NCI-H446 (cell line): ENCODE measurements at places on chromosomes 6 and 20.

GRCh38 chr6:146910611-146911010 lies 293.6 kb upstream of the STXBP5 start:
- DNase-seq = no peak

- no peak for DNase-seq
Observed at GRCh38 chr6:1623769-1624057, 14.0 kb downstream of the FOXC1 start.

- no peak for DNase-seq
Observed at GRCh38 chr20:47691625-47692024, 93.7 kb downstream of the SULF2 start.

- no peak for DNase-seq
Observed at GRCh38 chr20:64232794-64233193, 22.8 kb upstream of the PCMTD2 start.

GRCh38 chr20:56430461-56430860 lies 18.4 kb downstream of the CASS4 start:
- DNase-seq = no peak

DNA sequence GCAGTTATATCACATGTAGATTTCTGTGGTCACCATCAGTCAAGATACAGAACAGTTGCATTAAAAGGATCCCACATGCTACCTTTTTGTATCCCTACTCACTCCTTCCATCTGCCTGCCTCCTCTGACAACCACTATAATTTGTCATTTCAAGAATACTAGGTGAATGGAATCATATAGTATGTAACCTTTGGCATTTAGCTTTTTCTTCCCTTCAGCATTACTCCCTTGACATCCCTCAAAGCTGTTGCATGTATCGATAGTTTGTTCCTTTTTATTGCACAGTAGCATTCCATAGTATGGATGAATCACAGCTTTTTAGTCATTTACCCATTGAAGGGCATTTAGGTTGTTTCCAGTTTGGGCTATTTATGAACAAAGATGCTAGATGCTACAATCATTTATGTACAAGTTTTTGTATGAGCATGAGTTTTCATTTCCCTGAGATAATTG lies 26.1 kb downstream of the NCOA7 start:
- no peak for DNase-seq

GRCh38 chr6:3748208-3749066 lies 3.1 kb downstream of the PXDC1 start:
- DNase-seq = peak; percentile 39

DNA sequence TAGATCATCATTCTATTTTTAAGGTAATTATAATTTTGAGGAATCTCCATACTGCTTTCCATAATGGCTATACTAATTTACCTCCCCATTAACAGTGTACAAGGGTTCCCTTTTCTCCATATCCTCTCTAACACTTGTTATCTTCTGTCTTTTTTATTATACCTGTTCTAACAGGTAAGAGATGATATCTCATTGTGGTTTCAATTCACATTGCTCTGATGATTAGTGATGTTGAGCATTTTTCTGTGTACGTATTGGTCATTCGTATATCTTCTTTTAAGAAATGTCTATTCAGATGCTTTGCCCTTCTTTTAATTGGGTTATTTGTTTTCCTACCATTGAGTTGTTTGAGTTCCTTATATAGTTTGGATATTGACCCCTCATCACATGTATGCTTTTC lies 81.6 kb upstream of the SCAF8 start:
- DNase-seq = no peak

DNA sequence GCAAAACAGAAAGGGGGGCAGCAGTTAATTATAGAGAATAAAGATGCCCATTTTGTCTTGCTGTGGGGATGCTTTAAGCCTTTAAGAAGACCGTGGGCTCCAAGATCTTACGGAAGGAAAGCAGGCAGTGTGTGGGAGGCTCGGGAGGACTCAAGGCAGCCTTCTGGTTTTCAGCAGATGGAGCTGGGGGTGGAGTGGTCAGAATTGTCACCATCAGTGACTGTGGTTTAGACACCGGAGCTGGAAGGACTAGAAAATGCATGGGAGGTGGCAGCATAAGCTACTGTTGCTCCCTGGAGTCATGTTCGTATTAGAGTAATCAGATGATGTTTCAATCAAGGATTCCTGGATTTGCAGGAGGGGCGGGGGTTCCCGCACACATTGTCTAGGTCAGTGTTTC lies 3.7 kb downstream of the PHACTR1 start:
- no peak for DNase-seq

- no peak for DNase-seq
Observed at GRCh38 chr6:21639316-21639715, 45.8 kb downstream of the SOX4 start.

GRCh38 chr20:38298768-38299288 lies 5.1 kb upstream of the BPI start:
- no peak for DNase-seq

DNA sequence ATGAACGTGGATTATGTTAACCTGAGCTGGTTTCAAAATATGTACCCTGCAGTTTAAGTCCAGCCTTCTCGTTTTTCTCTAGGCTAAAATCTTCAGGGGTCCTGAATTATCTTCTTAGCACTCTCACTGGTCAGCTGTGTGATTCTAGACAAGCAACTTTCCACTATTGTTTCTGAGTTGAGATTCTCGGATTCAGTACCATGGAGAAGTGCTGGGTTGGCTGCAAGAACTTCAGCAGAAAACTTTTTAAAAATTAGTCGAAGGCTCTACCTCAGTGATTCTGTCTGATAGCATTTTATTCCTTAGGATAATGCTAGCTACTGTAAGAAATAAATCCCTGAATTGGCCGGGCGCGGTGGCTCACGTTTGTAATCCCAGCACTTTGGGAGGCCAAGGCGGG lies 173.7 kb downstream of the GRM1 start:
- no peak for DNase-seq

- DNase-seq = no peak
Observed at GRCh38 chr20:19322061-19322985, 109.9 kb downstream of the SLC24A3 start.

DNA sequence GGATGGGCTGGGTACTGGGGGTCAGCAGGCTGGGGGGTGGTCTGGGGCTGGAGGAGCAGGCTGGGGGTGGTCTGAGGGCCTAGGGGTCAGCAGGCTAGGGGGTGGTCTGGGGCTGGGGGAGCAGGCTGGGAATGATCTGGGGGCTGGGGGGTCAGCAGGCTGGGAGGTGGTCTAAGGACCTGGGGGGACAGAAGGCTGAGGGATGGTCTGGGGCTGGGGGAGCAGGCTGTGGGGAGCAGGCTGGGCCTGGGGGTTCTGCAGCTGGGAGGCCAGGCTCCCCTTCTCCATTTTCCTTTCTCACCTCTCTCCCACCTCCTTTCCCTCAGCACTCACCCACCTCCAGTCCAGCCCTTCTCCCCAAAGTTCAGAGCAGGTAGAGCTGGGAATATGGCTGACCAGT lies 114.2 kb downstream of the PSMB1 start:
- no peak for DNase-seq

DNA sequence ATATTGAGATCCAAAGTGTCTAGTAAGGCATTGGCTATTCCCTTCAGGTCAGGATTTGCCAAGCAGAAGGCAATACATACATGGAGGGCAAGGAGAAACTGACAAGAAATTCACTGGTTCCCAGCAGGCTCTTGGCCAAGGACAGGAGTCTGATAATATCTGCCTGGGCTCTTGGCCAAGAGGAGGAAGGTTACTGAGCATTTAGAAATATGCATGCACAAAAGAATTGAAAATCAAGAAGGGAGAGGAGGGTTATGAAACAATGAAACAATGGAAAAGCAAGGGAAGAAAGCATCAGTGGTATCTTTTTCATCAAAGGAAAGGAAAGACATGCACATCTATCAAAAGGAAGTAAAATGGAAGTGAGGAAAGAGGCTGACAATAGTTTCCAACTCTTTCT lies 42.4 kb downstream of the ARHGAP18 start:
- peak; percentile 5 for DNase-seq

DNA sequence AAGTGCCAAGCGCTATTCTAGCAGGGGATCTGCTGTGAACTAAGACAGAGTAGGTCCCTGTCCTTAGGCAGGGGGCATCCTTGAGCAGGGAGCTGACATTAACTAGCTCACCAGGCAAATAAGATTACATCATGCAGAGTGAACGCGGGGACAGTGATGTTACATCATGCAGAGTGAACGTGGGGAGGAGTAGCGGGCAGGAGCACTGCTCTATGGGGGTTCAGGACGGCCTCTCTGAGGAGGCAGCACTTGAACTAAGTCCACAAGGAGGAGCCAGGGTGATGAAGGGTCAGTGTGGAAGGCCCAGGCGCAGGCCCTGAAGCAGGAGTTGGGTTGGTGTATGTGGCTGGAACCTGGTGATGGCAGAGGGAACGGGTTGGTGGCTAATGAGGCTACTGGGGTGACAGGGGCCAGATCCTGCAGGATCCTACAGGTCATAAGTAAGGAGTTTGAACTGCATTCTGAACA lies 38.7 kb downstream of the KAT14 start:
- DNase-seq = no peak

GRCh38 chr20:56463428-56463827 lies 5.0 kb upstream of the RTF2 start:
- DNase-seq = no peak

- DNase-seq = no peak
Observed at GRCh38 chr6:28553986-28554881, 28.6 kb downstream of the GPX5 start.

GRCh38 chr6:125301435-125302391 lies at the start of gene HDDC2:
HDDC2 (minus strand) TSS chr6:125301967; CDS start chr6:125301932, 35 bp downstream.
- DNase-seq = no peak
